GM23248 (cell line): ENCODE measurements at places on chromosomes 7 and 10. TPM values are rescaled to one million over a fixed set of nuclear protein-coding genes. Genes with fewer than 3 reads are reported as not detected.

The OPALIN gene
- total RNA-seq, result not detected in 2 replicates

The MCM10 gene
- total RNA-seq, result 3.4 and 5.2 TPM in 2 replicates

The ADCY1 gene
- 0.11 TPM in 1 of 2 replicates, not detected in the other for total RNA-seq

The TRIL gene
- total RNA-seq, result 0.32 and 0.38 TPM in 2 replicates

The SRRM3 gene
- total RNA-seq, result 0.65 TPM in 1 of 2 replicates, not detected in the other

The ZCCHC24 gene
- total RNA-seq, result 30.3 and 34.0 TPM in 2 replicates

The INMT gene
- 0.13 TPM in 1 of 2 replicates, not detected in the other for total RNA-seq

The NRCAM gene
- 7.0 and 11.0 TPM in 2 replicates for total RNA-seq

The ZNF117 gene
- total RNA-seq, result 2.8 and 4.3 TPM in 2 replicates

The HMX3 gene
- total RNA-seq, result not detected in 2 replicates

The WASL gene
- 11.6 and 13.2 TPM in 2 replicates for total RNA-seq

The PON3 gene
- 1.4 TPM in 1 of 2 replicates, not detected in the other for total RNA-seq

The ENO4 gene
- total RNA-seq, result 0.11 and 0.51 TPM in 2 replicates

The ANKRD30A gene
- not detected in 2 replicates for total RNA-seq
